ENCODE measurements at places on chromosomes 16 and 17.

- no peak for DNase-seq
These were observed 21.5 kb downstream of the CCL4 start for GRCh38 chr17:36124879-36125824.

DNA sequence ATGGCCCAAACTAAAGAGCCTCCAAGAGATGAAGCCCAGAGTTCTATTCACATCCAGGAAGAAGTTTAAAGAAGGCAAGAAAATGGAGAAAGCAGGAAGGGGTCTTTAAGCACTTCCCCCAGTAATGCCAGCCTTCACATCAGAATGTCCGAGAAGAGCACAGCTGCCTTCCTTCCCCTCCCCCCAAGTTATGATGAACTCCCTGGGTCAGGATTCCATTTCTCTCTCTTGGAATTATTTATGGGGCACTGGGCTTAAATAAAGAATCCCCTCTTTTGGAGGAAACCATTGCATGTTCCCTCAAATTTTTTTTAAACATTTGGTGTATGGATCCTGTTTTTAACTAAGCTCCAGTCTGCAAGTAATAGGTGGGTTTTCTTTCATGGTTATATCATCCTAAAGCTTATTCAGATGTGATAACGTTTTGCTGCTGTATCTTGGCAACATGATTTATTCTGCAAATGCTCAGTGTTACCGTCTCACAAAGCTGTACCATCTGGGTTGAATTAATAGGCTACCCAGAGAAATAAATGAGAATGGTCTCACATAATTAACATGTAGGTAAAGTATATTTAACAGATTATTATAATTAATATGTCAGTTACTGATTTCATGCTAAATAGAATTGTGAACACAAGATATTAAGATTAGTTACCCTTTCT, 160.9 kb upstream of the TOX3 start:
- no peak for DNase-seq

- no peak for DNase-seq
These were observed 100.2 kb downstream of the CMIP start for GRCh38 chr16:81544700-81545271.

DNA sequence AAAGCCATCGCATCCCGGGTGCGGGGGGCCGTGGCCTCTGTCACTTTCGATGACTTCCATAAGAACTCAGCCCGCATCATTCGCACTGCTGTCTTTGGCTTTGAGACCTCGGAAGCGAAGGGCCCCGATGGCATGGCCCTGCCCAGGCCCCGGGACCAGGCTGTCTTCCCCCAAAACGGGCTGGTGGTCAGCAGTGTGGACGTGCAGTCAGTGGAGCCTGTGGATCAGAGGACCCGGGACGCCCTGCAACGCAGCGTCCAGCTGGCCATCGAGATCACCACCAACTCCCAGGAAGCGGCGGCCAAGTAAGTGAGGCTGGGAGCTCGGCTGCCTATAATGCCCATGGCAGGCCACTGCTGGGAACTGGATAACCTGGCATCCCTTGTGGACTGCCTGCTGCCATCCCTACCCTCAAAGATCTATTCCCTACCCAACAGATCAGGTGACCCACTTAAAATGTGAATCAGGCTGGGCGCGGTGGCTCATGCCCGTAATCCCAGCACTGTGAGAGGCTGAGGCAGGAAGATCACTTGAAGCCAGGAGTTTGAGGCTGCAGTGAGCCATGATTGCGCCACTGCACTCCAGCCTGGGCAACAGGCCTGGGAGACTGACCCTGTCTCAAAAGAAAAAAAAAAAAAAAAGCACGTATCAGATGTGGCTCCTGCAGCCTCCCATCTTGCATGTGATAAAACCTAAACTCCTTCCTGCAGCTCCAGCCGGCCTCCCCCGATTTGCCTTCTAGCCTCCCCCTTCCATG, 18.3 kb downstream of the CDIPT start:
- DNase-seq, result peak; percentile 33

DNA sequence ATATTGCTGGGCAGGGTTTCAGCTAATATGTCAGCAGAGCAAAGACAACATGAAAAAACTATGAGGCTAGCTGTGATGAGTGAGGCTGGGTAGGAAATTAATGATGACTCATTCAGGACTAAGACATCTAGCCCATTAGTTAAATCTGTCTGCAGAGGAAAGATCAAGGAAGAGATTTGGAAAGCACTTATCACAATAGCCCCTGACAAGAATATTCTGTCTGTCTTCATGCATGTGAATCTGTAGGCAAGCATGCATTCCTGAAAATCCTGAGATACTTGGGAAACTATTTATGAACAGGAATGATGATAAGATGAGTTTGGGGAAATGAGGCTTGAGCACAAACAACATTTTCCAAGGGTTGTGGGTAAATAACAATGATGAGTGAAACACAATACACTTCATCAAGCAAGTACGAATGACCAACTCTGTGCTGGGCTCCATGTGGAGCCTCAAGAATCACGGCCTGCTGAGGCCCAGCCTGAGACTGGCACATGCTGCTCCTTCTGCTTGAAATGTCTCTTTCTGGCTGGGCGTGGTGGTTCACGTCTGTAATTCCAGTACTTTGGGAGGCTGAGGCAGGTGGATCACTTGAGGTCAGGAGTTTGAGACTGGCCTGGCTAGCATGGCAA, 96.5 kb upstream of the ASIC2 start:
- peak; percentile 8 for DNase-seq

- peak; percentile 44 for DNase-seq
These were observed 727 bp upstream of the TENT4B start for GRCh38 chr16:50152351-50152806.

DNA sequence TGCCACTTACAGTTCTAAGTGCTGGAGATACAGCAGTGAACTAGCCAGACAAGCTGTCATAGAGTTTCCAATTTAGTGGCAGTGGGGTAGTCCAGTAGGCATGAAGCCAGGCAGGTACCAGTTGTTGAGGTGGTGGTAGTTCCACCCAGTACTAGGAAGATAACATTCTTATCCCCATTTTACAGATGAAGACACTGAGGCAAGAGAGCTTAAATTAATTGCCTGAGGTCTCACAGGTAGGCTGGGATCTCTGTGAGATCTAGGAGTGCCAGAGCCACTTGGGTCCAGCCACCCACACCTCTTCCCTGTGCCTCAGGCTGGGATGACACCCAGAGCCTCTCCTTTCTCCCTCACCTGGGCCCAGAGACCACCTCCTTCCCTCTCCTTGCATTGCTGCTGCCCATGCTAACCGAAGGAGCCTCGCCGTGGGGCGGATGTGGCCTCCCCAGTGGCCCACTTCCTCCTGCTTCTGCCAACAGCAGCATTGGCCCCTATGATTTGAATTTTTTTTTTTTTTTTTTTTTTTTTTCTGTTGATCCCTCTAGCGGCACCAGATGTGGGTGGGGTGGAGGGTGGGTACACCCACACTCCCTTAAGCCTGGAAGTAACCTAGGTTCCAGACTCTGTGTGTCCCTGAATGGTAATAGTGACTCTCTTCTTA, 114.0 kb downstream of the PRKCB start:
- DNase-seq, result no peak

DNA sequence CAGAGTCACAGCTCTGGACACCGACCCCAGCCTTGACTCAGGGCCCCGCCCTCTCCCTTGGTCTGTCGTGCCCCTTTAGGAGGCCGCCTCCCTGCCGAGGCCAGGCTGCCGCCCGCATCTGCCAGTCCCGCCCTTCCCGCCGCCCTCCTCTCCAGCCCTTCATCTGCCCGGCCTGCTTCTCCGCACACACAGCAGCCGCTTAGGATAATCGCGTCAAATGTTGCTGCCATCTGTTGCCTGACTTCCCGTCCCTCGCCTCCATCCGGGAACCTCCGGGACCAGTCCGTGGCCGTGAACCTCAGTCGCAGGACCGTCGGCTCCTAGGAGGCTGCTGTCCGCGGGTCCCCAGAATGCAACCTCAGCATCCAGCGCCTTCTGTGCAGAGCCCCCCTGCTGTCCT, 11.9 kb downstream of the GSE1 start:
- no peak for DNase-seq

- no peak for DNase-seq
These were observed 701.1 kb downstream of the WWOX start for GRCh38 chr16:78800523-78800922.

DNA sequence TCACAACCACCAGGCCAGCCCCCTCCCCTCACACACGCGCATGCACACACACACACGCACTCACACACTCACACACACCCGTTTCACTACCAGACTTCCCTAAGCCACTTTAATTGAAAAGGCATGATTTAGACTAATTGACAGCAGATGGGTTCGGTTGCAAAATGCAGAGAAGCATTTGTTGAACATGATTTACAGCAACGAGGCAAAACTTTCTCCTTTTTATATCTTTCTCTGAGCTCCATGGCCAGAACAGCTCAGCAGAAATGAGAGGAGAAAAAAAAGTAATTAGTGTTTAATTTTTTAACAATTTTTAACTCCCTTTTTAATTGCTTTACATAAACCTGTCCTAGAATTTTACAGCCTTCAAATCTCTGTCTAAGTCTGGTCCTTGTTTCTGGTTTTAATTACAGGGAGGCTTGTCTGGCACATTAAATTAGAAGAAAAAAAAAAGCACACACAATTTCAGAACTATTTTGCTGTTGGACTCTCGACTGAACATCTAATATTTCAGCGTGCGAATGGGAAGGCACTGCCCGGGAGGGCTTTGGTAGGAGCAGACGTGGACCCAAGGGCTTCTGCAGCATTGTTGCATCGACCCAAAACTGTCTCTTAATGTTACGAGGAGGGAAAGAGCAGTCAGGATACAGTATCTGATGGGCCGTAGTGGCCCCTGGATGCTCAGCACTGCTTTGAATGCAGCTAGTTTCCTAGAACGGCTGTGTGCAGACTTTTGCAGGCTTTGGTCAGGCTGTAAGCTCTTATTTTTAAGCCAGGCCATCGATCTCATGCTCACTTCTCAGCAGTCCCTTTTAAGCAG, 255.9 kb downstream of the SOX9 start:
- no peak for DNase-seq

GRCh38 chr16:56866955-56867830, 2.2 kb downstream of the SLC12A3 start:
- DNase-seq, result peak; percentile 87

DNA sequence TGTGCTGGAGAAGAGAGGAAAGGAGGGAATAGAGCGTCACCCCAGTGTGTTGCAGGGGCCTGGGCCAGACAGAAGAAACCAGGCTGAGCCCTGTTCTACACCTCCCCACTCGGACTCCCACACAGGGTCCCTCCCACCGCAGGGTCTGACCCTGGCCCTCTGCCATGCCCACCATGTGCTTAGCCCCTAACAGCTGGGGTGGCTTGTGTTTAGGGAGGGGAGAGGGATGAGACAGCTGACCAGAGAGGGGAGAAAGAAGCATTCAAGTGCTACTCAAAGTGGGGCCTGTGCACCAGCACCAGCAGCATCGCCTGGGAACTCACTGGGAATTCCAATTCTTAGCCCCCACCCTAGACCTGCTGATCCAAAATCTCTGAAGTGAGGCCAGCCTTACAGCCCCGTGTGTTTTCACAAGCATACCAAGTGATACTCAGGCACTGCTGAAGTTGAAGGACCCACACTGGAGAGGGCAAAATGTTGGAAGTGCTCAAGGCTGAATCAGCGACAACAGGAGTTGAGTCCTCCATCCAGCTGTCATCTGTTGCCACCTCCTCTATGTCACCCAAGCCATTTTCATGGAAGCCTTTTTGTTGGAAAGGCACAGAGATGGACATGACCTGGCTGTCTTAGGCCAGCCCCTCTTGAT, 47.0 kb downstream of the FZD2 start:
- no peak for DNase-seq

GRCh38 chr16:15052747-15053476, 3.0 kb downstream of the NTAN1 start:
- no peak for DNase-seq

DNA sequence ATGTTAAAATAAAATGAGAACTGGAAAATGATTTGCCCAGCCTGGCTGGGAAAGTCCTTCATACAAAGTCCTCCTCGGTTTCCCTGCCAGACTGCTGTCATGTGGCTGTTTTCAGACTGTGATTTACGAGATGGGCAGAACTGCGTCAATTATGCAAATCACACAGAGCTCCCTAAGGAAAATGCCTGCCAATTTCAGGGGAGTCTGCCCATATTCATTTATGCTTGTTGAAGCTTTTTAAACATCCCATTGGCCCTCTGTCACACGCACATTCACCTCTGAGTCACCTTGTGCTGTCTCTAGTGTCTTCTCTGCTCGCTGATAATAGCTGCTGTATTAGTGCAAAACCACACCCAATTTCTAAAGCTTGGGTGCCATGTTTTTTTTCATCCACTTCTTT, 81.7 kb upstream of the FAM20A start:
- no peak for DNase-seq

- no peak for DNase-seq
These were observed 118.8 kb upstream of the METRNL start for GRCh38 chr17:82960419-82961271.

DNA sequence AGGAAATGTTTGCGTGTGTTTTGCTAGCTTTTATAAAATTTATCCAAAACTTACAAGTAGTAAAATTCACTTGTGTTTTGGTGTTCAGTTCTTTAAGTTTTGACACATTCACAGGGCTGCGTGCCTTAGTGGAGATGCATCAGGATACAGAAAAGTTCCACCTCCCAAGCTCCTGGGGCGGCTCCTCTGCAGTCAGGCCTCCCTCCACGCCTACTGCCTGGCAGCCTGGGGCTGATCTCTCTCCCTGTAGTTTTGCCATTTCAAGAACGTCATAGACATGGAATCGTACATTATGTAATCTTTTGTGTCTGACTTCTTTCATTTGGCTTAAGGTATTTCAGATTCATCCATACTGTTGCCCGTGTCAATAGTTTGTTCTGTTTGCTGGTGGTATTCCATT, 27.2 kb upstream of the IRF8 start:
- no peak for DNase-seq

DNA sequence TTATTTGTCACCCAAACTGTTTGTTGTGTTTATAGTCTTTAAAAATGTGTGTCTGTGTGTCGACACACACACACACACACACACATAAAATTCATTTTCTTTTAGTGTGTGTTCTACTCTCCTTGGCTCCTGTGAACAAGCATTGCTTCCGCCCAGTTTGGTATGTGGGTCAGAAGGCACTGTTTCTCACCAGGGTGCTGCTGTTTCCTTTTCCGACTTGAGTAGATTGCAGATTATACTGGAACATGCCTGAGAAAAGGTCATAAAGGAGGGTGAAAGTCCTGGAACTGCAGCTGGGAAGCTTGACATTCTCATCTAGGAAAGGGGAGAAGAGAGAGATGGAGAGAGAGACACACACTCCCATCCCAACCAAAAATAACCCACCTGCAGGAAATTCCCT, 330.3 kb downstream of the BCAS3 start:
- DNase-seq, result peak; percentile 88

- DNase-seq, result no peak
These were observed 61.7 kb downstream of the WWOX start for GRCh38 chr16:78161023-78161729.

- no peak for DNase-seq
These were observed 109.5 kb downstream of the CDH11 start for GRCh38 chr16:65012357-65012756.
